ENCODE measurements at places on chromosomes 1 and 21.

GRCh38 chr1:15843826-15844572 lies 3.5 kb upstream of the SPEN start:
- DNase-seq: no peak

DNA sequence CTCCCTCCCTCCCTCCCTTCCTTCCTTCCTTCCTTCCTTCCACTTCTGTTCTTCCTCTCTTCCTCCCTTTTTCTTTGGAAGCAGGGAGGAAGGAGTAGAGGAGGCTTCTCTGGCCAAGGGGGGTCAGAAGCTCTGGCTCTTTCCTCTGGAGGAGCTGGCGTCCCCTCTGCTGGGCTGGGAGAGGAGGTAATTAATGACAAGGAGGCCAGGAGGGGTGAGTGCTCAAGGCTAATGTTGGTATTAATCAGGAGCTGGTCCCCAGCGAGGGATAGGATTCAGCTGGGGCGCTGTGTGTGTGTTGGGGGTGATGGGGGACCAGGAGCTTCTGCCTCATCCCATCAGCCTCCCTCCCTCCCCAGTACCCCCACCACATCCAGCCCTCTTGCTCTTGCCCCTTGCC lies 6.2 kb upstream of the PEAR1 start:
- no peak for DNase-seq

DNA sequence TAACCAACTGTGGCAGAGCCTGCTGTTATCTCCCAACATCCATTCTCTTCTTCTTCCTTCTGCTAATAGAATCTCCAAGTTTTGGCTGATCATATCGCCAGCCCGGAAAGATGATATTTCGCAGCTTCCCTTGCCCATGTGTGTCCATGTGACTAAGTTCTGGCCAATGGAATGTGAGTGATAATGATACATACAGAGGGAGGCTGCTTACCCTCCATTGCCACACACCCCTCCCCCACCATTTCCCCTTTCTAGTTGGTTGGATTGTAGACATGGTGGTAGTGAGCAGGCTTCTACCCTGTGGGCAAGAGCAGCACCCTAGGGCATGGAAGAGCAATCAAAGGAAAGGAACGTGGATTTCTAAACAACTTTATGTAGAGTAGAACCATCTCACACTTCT lies 48.8 kb downstream of the SLC9C2 start:
- DNase-seq: no peak

DNA sequence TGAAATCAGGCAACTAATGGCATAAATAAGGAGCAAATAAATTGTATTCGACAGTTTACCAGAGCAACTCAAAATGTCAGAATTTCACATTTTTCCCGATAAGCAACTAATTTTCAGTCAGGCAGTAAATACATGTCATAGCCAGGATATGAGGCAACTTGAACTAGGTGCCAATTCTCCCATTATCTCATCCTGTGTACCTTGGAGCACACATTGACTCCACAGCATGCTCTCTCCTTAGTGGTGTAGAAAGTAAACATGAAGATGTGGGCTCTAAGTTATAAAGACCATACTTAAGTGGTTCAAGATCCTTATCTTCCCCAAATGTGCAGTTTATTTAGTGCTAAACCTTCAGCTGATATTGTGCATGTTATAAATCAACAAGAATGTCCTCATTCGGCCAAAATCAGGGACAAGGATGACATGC lies 197.8 kb downstream of the VAV3 start:
- no peak for DNase-seq

- DNase-seq: no peak
Observed at GRCh38 chr1:39294531-39294930, 90.0 kb downstream of the MACF1 start.

DNA sequence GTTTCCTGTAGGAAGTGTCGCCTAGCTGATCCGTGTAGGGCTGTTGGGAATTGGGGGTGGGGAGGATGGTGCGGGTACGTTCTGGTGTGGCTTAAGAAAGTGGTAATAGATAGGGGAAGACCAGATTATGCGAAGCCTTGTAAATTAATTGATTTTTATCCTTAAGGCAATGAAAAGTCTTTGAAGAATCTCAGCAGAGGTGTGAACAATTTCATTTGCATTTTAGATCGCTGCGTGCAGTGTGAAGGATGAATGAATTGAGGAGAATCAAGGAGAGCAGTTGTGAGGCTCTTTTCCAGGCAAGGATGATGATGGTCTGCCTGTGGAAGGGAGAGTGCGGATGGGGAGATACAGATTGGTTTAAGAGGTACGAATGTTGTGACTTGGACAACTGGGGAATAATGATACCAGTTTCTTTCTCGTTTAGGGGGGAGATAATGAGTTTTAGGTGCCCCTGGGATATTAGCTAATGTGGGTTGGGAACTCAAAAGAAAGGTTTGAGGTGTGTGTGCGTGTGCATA lies 813 bp upstream of the DEDD start:
- no peak for DNase-seq

DNA sequence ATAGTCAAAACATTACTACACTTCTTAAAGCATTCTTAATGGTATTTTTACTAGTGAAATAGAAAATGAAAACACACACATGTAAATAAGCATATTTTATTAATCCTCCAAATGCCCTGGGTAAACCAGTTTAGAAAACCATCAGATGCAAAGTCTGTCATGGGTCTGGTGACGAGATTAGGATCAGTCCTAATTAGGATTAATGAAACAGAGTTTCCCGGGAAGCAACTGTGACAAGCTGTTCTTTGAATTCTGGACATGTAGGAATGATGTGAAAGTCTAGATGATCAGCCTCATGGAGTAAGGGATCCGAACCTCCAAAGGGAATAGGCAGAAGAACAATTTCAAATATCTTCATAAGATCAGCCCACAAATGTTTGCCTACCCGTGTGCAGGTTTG lies 250.2 kb downstream of the KIF26B start:
- no peak for DNase-seq

GRCh38 chr1:114208106-114208505 lies 54.4 kb upstream of the SYT6 start:
- DNase-seq: no peak

DNA sequence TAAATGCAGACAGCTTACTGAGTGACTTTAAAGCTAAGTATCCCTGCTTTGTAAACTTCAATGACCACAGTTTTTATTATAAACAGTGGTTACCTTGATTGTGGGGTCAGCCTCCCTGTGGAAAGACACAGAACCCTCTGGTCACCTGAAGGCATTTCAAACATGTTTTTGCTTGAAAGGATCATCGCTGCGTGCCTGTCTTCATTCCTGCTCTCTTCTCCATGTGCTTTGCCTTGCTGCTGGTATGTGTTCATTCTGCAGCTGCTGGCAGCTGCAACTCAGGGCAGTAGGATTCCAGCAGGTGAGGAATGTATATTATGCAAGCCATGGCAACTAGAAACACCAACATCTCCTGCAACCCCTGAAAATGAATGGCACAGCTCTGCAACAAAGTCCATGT lies 81.0 kb upstream of the VAV3 start:
- no peak for DNase-seq

DNA sequence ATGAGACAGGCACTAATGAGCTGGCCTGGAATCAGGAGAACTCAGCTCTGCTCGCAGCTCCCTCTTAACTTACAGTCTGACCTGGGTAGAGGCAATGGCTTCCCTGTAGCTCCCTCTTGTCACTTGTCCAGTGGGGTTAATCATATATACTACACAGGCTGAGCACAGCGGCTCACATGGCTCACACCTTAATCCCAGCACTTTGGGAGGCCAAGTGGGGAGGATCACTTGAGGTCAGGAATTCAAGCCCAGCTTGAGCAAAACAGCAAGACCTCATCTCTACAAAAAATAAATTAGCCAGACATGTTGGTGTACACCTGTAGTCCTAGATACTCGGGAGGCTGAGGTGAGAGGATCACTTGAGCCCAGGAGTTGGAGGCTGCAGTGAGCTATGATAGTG lies 4.2 kb downstream of the S100A6 start:
- DNase-seq: no peak

GRCh38 chr1:93239863-93240262 lies 59.3 kb downstream of the CCDC18 start:
- no peak for DNase-seq

- DNase-seq: no peak
Observed at GRCh38 chr1:116740746-116741145, 13.5 kb upstream of the CD2 start.

DNA sequence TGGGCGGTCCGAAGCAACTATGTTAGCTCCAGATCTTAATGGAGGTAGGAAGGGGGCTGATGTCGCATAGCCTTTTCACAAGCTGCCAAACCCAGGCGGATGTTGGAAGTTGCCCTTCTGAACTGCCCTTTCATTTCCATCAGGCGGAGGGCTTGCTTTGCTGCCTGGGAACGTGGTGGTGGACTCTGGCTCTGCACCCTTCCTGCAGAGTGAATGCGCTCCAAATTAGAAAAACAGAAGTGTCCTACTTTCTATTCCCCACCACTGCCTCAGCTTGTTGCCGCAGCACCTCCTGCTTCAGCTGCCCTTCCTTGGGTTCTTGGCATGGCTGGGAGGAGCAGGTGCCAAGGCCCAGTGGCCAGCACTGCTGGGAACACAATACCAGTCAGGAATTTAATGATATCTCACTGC lies 60.6 kb downstream of the AK4 start:
- no peak for DNase-seq

GRCh38 chr1:173430677-173431303 lies 46.3 kb upstream of the PRDX6 start:
- no peak for DNase-seq

DNA sequence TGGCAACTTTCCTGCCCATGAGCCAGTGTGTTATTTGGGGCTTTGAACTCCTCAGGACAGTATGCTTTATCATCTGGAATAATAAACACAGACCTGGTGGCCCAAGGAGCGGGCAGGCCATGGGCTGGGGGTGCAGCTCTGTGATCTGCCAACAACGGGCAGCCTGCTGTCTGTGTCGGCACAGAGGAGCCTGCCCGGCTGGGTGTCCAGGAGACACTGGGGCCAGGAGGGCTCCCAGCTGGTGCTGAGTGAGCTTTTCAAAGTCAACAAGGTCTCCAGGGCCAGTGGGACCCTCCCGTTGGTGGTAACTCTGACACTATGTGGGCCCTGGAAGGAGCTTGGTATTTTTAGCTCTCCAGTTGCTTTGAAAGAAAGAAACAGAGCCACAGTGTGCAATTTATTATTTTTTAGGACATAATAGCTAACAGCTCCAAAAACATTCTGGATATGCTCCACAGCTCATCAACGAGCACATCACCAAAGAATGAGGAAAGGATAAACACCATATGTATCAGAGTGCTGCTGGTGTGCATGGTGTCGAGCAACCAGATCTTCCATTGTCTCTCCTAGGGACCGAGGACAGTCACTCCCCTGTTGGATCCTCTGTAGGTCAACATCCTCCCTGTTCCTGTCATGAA lies 488.7 kb upstream of the USP24 start:
- no peak for DNase-seq

DNA sequence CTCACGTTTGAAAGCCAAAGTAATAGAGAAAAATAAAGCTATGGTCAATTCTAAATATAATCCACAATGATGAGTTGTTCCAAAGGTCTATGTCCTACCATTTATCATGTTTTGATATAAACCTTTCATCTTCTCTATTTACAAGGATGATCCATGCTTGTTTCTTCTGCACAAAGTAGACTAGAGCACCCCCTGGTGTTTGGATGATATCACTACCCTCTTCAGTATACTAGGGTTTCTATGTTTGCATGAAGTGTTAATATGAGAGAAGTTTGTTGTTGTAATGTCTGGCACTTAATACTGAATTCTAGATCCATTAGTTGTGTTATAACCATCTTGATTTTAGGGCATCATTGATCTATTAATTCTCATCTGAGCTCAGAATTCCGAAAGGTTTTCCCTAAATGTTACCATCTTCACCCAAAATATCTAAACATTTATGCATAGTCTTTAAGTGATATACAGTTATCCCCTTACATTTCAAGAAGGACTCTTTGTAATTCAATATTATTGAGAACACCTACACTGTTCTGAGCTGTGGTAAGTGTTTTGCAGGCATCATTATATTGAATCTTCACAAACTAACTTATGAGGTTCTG lies 21.1 kb downstream of the CLDN8 start:
- no peak for DNase-seq

Measured in GDM1 (cell line).